ENCODE measurements at places on chromosomes 12 and 14.
A peak's percentile ranks its signal among the peaks of the same experiment; 100 is the strongest.

DNA sequence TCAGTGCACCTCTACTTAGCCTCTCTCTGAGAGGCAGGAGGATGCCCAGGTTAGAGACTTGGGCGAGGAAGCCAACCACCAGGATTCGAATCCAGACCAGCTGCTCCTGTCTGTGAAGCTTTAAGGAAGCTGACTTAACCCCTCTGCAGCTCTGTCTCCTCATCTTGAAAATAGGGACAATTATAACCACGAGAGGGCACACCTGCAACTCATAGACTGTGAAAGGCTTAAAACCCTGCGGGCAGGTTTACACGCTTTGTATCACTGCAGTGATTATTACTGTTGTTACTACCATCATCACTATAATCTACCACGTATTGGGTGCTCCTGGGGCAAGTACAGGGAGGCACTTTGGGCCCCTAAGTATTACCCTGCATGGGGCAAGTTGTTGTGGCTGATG lies 379.8 kb downstream of the VRK1 start:
- DNase-seq: no peak

DNA sequence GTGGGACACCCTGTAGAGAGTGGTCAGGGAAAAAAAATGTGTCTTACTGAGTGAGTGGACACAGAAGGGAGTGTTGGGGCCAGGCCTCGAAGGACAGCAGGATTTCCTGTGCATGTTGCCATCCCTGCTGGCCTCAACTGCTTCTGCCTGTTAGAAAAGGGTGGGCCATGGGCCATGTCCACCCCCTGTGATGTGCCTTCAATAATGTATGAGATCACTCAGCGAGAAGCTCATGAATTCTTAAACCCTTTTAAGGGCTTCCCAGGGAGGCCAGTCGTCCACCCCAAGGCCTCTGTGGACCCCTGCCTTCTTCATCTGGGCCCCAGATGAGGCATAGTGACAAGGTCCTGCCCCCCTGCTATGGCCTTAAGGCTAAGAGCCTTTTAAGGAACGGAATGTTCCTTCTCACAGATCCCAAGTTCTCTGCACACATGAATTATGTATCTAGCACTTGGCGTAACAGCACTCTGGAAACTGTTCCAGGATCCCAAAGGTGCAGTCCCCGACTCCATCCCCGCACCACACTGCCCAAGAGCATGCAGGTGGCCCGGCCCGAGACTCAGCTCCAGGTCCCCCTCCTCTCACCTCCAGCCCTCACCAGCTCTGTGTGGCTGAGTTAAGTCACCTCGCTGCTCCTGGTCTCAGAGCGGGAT lies 8.9 kb upstream of the C14orf132 start:
- DNase-seq: no peak

GRCh38 chr14:33508126-33509062 lies 442.5 kb downstream of the EGLN3 start:
- no peak for DNase-seq

DNA sequence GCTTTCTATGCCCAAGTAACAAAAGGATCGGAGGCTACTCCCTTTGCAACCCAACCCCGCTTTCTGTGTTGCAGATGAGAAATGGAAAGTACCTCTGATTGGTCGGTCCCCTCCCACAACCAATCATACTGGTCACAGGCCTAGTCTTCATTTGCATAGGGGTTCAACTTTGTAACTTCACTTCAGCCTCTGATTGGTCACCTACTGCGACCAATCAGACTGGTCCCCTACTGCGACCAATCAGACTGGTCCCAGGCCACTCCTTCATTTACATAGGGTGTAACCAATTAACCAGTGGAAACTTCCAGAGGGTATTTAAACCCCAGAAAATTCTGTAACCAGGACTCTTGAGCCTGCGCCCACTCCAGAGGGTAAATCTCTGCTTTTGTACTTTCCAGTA lies 906.4 kb upstream of the TMEM132C start:
- DNase-seq: no peak

- DNase-seq: no peak
Observed at GRCh38 chr12:119154435-119154818, 24.3 kb upstream of the HSPB8 start.

DNA sequence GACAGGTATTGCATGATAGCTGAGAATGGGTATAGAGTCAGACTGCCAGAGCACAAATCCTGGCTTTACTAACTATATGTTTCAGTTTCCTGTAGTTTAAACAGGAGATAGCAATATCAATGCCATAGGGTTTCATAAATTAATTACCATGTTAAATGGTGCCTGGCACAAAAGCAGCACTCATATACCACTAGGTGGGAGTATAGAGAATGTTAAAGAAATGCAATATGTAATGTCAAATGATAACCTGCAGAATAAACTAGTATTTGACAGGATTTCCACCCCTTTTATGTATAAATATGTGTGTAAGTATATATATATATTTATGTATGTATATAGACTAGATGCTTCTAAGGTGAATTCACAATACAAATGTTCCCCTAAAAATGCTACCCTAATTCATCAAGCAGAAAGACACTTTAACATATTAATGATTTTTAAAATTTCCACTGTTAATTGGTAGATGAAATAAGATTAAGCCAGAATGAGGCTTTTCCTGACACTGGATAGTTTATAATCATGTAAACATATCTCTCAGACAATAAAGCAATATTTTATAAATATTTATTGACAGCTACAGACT lies 8.6 kb downstream of the WDR89 start:
- no peak for DNase-seq

GRCh38 chr12:107526555-107527180 lies 158.9 kb upstream of the PWP1 start:
- DNase-seq: no peak

DNA sequence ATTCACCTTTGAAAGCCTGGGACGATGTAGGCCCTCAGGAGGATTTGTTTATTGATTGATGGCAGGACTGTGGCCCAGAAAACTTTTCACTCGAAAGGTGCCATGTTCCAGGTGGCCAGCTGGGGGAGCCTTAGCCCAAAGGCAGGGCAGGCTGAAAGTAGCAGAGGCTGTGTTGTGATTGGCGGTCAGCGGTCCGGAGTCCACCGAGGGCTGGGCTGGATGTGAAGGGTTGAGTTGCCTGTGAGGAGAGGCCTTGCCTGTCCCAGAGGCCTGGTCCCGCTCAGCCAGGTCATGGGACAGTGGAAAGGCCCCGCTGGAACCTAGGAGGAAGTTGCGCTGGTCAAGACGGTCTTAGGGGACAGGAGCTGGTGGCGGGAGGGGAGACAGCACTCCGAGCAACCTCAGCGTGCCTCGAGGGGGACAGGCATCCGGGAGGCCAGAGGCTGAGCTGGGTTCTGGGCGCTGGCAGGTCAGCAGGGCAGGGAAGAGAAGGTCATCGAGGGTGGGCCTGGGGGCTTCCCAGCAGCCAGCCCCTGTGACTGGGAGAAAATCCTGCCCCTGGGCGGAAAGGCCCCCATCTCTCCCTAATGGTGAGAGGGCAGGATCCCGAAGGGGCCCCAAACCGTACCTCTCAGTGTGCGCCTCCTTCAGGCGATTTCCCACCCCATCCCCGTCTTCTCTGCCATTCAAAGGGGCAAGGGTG lies 26.3 kb downstream of the CMA1 start:
- peak; percentile 19 for DNase-seq

GRCh38 chr14:23299211-23299957 lies 3.3 kb downstream of the PPP1R3E start:
- DNase-seq: no peak

DNA sequence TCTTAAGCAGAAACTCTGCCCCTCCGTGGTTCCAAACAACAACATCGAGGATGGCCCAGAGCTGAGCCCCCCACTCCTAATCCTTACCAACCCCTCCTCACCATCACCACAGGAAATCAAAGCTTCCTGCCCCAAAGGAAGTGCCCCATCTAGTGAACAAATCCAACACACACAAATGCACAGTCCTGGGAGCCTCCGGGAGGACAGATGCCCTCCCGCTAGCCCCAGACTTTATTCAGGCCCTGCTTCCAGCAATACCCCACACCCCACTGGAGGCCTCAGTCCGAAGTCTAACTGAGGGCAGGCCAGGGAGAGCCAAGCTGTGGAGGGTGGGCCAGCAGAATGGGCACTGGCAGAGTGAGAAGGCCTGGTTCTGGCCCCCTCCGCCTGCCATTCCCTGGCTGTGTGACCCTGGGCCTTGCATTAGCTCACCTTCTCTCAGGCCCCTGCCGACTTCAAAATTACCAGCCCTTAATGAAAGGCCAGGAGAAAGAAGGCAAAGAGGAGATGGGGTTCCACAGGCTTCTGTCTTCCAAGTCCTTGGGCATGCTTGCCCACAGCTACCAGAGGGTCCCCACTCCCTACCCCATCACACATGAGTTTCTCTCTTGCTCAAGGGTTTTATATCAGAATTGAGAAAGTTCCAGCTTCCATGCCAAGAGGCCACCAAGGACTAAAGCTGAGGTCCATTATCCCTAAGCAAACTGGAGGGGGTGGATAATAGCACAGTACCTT lies 2.3 kb downstream of the HDAC7 start:
- DNase-seq: no peak

GRCh38 chr14:33569821-33570687 lies 380.8 kb downstream of the EGLN3 start:
- no peak for DNase-seq

DNA sequence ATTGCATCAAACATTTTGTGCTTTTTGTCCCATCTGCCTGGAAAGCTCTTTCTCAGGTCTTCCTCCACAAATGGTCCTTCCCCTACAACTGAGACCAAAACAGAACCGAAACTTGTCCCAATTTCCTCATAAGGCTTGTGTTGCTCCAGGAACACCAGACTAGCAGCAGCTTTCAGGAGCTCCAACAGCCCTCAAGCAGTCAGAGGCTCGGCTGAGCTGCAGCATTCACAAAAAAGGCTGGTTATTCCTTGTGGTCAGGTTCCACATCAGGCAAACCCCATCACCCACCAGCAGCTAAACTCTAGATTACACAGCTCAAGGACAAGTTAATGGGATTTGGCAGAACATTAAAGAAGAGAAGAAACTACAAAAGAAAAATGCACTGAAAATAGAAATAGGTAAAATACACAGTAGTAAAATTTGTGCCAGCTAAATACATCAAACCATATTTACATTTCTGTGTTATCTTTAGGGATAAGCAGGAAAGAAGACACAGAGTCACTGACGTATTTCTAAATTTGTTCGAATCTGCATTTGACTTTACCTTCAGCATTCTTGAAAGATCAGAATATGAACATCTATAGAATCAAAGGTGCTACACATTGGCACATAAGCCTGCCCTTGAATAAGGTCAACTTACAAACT lies 141.2 kb downstream of the STXBP6 start:
- no peak for DNase-seq

DNA sequence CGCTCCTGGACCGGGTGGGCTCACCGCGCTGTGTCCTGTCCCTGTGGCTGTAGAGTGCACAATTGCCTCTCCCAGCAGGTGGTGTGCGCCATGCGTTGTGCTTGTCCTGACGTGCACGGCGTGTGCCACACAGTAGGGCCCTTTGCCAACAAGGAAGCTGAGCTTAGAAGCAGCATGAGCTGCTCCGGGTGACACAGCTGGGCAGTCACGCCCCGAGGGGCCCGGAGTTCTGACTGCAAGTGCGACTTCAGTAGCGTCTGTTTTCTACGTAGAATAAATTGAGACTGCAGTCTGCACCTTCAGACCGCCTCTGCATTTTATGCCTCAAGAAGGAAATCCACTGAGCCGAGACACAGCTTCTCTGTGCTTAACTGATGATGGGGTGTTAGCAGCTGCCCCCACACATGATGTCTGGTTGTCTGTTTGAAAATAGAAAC lies 81.6 kb downstream of the ADGRD1 start:
- no peak for DNase-seq

DNA sequence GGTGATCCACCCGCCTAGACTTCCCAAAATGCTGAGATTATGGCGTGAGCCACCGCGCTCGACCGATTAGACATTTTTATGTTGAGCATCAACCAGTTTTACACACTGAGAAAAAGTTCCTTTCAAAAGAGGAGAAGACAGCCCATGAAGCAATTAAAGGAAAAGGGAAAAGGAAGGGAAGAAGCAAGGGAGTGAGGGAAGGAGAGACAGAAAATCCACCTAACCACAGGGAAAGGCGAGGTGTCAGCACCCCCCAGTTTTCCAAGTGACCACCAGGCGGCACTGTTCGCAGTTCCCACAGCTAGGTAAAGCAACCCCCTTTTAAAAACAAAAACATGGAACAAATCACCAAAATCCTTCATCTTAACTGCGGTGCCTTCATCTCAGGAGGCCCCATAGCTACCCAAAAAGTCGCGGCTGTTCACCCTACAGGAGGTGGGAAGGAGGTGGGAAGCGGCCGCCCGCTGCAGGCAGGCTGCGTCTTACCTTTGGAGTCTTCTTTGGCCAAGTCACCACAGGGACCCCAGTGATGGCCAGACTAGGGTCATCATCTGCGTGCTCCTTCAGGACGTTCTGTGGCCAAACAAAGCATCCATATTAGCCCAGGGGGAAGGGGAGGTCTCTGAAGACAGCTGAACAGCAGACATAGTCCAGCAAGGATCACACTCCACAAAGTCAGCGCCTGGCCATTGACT lies 86.6 kb downstream of the KDM2B start:
- DNase-seq: peak; percentile 4

- DNase-seq: no peak
Observed at GRCh38 chr12:111166779-111167540, 201.9 kb downstream of the PHETA1 start.

DNA sequence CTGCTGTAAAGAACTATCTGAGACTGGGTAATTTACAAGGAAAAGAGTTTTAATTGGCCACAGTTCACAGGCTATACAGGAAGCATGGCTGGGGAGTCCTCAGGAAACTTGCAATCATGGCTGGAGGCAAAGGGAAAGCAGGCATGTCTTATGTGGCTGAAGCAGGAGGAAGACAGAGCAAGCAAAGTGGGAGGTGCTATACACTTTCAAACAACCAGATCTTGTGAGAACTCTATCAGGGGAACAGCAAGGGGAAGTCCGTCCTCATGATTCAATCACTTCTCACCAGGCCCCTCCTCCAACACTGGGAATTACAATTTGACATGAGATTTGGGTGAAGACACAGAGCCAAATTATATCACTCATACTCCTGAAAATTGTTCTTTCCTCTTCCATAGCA lies 109.5 kb upstream of the PKP2 start:
- no peak for DNase-seq

DNA sequence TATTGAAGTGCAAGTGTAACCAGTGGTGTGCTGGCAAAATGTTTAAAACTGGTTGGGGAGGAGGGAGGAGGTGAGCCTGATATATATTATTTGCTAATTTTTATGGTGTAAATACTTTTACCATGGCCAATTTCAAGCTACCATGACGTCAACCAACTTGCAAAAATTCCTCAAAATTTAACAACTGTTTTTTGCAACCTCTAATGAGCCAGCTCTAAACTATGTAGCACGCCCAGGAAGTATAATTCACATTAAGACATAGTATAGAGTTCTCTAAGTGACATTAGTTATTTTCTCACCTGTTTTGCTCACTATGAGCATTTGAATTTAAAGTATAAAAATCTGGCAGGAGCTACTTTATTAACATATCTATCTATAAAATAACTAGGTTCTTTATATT lies 41.4 kb downstream of the ATL1 start:
- DNase-seq: no peak
